ENCODE measurements at places on chromosomes 1 and 21.

- no peak for DNase-seq
These were observed 3.4 kb downstream of the CAPZB start for GRCh38 chr1:19481826-19482398.

DNA sequence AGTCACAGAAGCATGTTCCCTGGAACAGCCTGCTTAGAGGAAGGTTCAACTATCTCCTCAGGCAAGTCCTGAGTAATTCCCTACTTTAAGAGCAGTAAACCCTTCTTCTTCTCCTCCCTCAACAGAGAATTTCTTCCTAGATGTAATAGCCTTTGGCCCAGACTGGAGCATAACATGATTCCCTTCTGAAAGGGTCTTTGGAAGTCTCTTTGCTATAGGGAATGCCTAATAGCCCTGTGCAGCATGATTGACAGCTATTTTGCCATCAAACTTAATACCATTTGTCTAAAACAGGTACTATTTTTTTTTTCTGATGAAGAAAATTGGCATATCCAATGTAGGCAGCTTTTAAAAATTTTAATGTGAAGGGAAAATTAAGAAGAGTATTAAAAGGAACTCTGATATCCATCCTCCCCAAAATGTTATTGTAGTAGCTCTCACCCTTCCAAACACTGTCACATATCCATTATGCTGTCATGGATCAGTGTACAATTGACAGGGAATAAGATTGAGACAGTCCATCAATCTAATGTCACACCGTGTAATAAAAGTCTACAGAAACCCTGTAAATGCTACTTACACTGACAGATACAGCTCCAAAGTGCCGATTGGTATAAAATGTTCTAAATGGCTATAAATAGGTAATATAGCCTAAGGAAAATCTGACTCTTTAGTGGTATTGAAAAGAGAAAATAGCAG is 884.6 kb downstream of the TTLL7 start:
- no peak for DNase-seq

- DNase-seq: no peak
These were observed 47.9 kb downstream of the LAMC1 start for GRCh38 chr1:183070923-183071618.

- DNase-seq: no peak
These were observed 33.2 kb downstream of the WNT3A start for GRCh38 chr1:228039986-228040385.

- DNase-seq: no peak
These were observed 81.9 kb upstream of the GALNT2 start for GRCh38 chr1:229984992-229985612.

GRCh38 chr1:211551638-211552460 is 27.1 kb downstream of the SLC30A1 start:
- DNase-seq: no peak

DNA sequence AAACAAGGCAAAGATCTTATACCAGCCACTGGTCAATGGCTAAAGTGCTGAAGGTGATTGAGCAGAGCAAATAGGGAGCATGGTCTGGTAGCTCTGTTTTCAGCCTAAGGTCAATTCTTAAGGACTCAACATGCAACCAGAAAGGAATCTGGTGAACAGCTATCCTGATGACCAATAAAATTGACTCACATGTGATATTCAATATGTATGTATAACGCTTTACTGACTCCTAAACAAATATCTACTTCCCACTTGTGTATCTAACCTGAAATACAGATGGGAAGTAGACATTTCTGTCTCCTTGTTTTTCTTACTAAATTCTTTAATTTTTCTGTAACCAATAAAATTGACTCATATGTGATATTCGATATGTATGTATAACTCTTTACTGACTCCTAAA is 24.9 kb upstream of the CTH start:
- no peak for DNase-seq

GRCh38 chr1:23727362-23727811 is 15.9 kb upstream of the ELOA start:
- no peak for DNase-seq

DNA sequence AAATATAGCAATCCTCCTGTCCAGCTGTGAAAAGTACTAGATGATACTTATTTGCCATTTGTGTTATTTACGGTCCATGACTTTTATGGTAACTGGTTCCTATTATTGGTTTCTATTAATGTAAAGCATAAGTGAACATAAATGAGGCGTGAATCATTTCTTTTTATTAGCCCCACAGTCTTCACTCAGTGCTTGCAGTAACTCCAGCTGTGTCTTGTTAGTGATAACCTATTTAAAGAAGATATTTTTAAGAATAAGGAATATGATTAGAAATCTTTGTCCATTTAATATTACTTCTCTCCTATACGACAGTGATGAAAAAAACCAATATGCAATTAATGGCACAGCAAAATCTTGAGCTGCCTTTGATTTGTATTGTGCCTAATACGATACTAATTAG is 149.9 kb downstream of the SPATA17 start:
- DNase-seq: no peak

DNA sequence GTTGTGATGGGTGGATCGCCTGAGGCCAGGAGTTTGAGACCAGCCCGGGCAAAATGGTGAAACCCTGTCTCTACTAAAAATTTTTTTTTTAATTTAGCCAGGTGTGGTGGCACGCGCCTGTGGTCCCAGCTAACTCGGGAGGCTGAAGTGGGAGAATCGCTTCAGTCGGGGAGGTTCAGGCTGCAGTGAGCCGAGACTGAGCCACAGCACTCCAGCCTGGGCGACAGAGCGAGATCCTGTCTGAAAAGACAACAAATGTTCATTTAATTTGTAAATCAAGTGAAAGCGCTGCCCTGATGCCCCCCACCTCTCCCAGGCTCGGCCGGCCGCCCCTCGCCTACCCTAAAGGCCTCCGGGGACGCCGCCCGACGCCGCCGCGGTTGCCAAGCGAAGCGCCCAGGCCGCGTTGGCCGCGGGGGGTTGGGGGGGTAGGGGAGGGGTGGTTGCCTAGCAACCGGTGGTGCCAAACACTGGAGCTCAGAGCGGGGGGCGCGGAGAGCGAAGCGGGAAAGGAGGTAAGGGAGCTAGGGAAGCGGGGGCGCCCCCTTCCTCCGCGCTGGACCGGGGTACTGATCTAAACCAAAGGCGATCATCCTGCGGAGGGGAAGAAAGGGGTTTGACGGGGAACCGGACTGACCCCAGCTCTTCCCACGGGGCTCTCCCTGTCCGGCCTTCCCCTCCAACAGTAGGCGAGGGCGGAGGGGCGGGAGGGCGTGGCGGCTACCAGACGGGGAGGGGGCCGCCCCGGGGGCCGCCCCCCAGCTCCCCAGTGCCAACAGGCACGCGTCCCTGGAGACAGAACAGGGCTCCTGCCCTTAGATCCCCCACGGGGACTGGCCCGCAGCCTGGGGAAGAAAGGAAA is at the start of gene TEKT2:
Gene TEKT2 (plus strand): TSS at position 460 of the 862 bp plus-strand sequence. CDS start 828 bp downstream, outside the sequence.
- DNase-seq: peak; percentile 71

DNA sequence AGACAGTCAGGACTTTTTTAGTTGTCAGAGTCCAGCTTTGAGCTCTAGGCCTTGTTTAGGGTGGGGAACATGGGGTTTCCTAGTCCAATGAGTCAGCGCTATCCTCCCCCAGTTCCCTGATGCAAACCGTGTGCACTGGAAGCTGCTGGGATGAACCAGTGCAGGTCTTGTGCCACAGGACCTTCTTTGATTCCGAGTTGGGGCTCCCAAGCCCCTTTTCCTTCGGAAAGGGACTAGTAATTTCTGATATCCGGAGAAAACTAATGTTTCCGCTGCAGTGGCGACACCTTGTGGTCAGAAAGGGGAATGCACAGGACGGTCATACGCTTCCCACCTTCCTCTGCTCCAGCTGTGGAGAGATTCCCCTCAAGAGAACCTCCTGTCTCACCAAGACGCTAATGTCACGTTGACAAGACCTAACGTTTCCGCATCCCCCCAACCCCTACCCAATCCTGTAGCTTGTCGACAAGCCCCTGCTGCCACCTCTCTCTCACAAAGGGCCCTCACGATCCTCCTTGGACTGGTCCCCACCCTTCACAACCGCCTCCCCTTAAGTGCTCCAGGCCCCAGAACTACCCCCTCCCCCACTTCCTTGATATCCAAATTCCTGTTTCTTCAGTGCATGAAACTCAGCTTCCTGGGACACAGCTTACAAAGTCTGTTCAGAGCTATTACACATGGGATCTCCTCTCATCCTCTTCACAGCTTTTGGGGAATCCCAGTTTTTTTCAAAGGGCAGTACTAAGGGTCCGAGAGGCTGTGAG is 30.9 kb downstream of the GPA33 start:
- no peak for DNase-seq

GRCh38 chr1:197024460-197024859 is 42.6 kb downstream of the F13B start:
- DNase-seq: no peak

DNA sequence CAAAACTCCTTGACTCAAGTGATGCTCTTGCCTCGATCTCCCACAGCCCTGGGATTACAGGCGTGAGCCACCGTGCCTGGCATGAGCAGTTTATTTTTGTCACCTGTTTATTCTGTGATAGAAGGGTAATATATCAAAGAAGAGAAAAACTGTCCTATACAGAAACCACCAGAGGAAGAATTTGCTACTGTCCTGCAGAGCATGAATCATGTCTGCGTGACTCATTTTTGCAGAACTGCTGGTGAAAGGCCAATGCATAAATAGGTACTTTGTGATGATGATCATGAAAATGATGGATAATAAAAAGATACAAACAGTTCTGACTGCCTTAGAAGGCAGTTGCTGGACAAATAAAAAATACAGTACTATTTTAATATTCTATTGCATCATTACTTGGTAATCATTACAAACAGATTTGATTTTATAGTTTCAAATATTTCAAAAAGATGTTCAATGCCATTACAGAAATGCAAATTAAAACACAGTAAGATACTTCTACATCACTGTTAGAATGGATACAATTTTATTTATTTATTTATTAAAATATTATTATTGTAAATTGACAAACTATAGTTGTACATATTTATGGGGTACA is 26.5 kb downstream of the RIPPLY3 start:
- DNase-seq: no peak

DNA sequence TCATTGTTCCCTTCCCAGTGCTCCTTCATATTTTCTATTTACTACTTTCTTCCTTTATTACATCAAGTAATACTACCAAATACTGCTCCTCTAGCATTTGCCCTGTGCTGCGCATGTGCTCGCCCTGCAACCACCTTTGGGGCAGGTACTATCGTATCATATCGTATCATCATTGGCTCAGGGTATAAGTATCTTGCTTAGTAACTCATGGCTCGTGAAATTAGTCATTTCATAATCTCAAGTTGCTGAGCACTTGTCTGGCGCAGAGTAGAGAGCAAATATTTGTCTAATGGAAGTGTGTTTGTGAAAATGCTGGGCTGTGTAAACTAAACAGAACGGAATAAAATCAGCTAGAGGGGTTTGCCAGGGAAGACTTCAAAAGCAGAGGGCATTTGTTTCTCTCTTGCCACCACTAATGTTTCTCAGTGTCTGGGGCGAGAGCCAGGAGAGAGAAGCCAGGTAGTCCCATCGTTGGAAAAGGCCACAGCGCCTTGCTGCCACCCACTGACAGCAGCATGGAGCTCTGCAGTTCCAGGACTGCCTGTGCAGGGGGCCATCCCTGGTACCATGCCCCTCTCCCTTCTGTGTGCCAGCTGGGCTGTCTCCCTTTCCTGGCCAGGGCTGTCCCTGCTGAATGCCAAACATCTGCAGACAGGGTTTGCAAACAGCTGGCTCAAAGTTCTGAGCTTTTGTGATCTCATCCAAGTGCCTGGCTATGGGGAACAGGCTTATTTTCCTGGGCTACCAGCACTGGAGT is 20.0 kb upstream of the CPT2 start:
- DNase-seq: no peak

DNA sequence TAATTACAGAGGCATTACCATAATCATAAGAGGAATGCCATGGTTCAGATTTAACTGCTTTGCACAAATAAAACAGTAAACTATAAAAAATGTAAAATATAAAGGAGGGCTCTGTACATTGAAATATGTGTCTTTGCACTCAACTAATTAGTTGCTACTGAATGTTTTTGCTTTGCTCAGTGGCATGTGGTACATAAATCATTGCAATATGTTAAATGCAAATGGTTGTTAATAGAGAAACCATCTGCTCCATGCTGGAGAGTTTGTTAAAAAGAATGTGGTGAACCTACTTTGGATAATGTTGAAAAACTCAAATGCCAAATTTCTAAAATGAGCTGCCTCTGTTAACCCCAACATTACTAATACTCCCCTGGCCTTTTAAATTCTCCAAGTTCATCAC is 201.5 kb downstream of the NTNG1 start:
- DNase-seq: no peak

DNA sequence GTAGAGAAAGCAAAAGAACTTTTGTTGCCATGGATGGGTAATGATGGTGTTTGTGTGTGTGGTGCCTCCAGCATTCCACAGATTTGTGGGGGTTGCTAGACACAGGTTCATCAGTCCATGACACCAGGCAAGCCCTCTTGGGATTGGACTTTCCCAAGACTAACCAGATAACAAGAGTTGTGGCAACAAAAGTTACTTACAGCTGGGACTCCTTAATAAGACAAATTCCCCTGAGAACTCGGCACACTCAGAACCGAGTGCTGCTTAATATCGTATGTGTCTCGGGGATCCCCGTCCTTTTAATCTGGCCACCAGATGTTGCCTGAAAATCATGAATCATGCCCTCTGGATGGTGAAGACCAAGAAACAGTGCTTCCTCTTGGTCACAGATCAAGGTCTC is 193.3 kb downstream of the AJAP1 start:
- DNase-seq: no peak

- no peak for DNase-seq
These were observed 141.1 kb downstream of the ESRRG start for GRCh38 chr1:216582151-216582550.

DNA sequence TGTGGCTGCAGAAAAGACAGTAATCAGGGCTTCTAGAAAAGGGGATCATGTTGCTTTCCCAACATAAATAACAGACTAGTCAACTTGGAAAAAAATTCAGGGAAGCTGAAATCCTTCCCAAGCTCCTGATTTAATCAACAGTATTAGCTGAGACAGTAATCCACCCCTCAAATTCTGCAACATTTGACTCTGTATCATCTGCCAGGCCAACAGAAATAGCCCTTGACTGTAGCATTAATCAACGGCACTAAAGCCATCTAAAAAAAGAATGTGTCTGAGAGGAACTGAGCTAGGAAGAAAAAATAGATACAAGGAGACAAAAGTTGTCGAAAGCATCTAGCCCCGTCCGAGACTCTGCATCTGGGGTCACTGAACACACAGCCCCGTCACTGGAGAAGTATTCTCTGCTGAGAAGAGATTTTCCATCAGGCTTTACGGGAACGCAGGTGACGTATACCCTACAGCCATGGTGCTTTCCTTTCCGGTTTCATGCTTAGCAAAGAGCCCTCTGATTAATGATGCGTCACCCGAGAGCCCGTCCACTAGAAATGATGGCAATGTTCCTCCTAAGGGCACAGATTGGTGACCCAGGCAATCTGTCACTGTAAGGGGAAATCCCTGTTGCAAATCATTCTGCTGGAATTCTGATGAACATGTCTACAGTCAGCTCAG is 42.1 kb upstream of the TP53BP2 start:
- DNase-seq: peak; percentile 73

GRCh38 chr21:41410361-41410760 is 15.7 kb upstream of the MX1 start:
- no peak for DNase-seq

DNA sequence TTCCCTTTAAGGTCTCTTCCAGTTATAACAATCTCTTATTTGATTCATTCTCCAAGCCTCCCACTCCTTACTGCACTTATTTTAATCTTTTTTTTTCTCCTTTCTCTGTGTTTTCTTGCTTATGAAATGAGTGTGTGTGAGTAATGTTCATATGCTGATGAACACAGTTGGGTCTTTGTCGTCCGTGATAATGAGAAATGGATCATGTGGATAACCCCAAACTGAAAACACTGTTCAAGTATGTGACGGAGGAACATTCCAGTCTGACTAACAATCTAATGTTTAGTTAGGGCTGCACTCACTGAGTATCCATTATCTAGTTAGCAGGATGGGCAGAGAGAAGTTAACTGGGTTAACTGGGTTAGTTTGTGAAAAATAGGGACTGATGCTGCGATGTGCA is 253.1 kb upstream of the DUSP10 start:
- no peak for DNase-seq

All from left renal cortex interstitium (tissue), 4 donors.